ENCODE measurements at places on chromosomes 3 and 15. TPM values are rescaled to one million over a fixed set of nuclear protein-coding genes. Genes with fewer than 3 reads are reported as not detected.

DNA sequence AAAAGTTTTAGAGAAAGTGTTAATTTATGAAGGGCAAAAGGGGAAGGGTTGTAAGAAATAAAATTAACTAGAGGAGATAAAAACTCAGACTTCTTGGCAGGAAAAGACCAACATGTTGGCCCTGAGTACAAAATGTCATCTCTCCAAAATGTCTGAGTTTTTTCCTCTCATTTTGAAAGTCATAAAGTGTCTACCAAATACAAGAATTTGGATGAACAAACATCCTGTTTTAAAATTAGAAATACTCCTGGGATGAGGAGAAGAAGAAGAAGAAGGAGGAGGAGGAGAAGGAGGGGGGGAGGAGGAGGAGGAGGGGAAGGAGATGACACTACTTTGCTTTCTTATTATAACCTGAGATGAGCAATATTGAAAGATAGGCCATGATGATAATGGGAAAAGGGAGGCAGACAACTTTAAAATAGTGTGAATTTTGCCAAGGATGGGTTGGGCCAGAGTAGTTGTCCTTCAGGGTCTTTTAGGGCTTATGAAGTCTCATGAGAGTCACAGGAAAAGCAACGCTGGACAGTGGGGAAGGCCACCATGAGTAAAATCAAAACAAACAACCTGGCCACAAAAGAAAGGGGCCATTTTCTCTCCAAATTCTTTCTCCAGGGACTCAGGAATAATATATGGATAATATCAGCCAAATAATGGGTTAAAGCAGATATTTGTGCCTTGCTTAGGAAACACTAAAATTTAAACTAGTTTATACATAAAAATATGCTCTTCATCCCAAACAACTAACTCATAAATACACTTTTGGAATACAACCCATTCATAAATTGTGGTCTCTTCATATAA, 632.9 kb downstream of the EPHA3 start:
- no peaks in the 10 kb centered on the region for H3K27me3 ChIP-seq
- no peak overlapping the region for H3K4me3 ChIP-seq
- H3K36me3 ChIP-seq: no peaks in the 10 kb centered on the region
- DNase-seq: no peak

DNA sequence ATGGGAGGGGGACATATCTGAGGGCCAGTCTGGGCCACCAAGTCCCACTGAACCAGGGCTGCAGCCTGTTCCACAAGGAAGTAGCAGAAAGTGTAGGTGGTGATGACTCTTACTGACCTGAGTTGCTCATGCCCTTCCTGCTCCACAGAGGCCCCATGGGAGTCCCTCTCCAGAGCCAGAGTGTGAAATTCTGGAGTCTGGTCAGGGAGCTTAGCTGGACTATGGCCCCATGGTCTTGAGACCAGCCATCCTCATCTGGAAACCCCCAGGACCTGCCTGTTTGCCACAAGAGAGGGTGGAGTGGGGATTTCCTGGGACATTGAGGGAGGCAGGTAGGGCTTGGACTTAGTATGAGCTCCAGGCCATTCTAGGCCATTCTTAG, 3.0 kb downstream of the SPINT1 start:
- no peak overlapping the region for H3K4me3 ChIP-seq
- H3K36me3 ChIP-seq: no peaks in the 10 kb centered on the region
- H3K27me3 ChIP-seq: peaks cover 22% of the 10 kb centered on the region
- H3K4me1 ChIP-seq: no peaks in the 10 kb centered on the region

DNA sequence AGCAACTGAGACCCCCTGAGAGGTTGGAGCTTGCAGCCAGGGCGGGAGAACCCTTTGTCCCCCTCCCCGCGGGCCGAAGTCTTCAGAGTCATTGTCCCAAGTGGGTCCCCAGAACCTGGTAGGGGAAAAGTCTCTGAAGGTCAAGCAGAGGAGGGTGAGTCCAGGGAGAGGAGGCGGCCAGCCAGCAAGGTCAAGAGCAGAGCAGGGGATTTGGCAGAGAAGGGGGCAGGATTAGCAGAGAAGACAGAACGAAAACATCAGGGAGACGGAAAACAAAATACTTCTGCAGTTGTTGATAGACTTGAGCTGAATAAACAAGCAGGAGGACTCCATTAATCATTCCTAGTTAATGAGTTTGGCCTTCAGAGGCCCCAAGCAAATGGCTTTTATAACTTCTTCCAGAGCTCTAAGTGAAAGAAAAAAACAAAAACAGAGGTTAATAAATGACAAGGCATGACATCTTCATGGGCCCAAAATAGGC, 66.7 kb downstream of the GRIP2 start:
- no peak overlapping the region for H3K27ac ChIP-seq
- H3K4me3 ChIP-seq: no peak overlapping the region
- H3K27me3 ChIP-seq: no peaks in the 10 kb centered on the region
- H3K4me1 ChIP-seq: peaks cover 11% of the 10 kb centered on the region

- DNase-seq: no peak
- H3K27me3 ChIP-seq: no peaks in the 10 kb centered on the region
- no peaks in the 10 kb centered on the region for H3K4me1 ChIP-seq
- H3K4me3 ChIP-seq: no peak overlapping the region
Measured at GRCh38 chr3:132396255-132396654, 21.0 kb upstream of the DNAJC13 start.

GRCh38 chr15:75327005-75327404, 8.9 kb upstream of the COMMD4 start:
- H3K27ac ChIP-seq: no peak overlapping the region
- peak; percentile 58 for DNase-seq
- H3K4me1 ChIP-seq: no peaks in the 10 kb centered on the region
- H3K36me3 ChIP-seq: no peaks in the 10 kb centered on the region
- no peaks in the 10 kb centered on the region for H3K27me3 ChIP-seq

DNA sequence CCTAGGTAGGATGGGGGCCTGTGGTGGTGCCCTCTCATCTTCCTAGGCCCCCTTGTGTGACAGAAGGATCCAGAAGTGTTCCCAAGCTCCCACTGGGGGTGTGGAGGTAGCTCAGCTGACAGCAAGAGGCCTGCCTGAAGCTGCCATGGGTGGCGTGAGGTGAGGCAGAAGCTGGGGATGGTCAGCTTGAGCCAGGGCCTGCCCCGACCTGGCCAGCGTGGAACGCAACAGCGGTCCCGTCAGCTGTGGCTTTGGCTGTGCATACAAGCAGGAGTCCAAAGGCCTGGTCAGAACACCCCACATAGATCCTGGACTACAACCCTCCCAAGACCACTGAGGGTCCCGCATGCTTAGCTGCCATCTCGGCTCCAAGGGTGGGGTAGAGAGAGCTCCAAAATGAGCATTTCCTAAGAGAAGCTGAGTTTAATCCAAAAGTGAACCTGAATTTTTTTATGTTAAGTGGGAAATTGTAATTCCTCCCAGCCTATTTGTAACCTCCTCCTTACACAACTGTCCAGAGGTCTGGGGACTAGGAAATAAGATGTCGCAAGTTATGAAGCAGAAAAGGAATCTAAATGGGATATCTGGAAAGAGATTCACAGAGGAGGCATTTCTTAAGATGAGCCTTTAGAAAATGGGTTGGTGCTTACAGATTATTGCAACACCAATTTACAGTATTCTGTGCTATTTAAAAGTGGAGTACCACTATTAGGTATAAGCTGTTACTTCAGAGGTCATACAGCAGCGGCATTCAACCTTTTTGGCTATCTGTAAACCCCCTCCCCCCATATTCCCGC, 9.9 kb upstream of the PLA2G4D start:
- no peaks in the 10 kb centered on the region for H3K4me1 ChIP-seq
- H3K36me3 ChIP-seq: no peaks in the 10 kb centered on the region
- no peaks in the 10 kb centered on the region for H3K27me3 ChIP-seq
- DNase-seq: no peak
- H3K4me3 ChIP-seq: no peak overlapping the region

DNA sequence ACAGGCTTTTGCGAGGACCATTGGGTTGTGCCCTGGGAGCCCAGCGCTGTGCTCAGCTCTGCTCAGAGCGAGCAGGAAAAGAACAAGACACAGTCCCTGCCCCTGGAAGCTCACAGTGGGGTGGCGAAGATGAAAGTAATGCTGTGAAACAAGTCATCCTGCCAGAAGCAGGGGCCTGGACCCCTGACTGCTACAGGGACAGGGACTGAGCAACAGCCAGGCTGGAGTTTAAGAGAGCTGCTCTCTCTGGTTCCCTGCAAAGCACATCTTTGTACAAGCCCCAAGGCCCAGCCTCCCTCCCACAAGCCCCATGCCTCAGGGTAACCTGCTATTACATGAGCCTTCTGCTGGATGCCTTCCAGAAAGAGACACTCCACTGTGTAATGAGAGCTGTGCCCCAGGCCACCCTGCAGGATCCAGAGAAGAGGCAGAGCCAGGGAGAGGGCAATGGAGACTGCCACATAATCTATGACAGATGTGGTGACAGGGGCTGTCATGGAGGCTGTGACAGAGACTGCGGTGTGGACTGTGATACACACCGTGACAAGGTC, 7.1 kb upstream of the HCN4 start:
- H3K4me1 ChIP-seq: no peaks in the 10 kb centered on the region
- H3K27ac ChIP-seq: no peak overlapping the region
- no peak overlapping the region for H3K4me3 ChIP-seq
- H3K27me3 ChIP-seq: no peaks in the 10 kb centered on the region

GRCh38 chr3:111911446-111911845, 52.4 kb downstream of the PHLDB2 start:
- peaks cover 63% of the 10 kb centered on the region for H3K4me1 ChIP-seq
- H3K27me3 ChIP-seq: no peaks in the 10 kb centered on the region
- H3K36me3 ChIP-seq: no peaks in the 10 kb centered on the region
- no peak for DNase-seq
- no peak overlapping the region for H3K4me3 ChIP-seq
- H3K27ac ChIP-seq: peak overlapping the region; percentile 38

DNA sequence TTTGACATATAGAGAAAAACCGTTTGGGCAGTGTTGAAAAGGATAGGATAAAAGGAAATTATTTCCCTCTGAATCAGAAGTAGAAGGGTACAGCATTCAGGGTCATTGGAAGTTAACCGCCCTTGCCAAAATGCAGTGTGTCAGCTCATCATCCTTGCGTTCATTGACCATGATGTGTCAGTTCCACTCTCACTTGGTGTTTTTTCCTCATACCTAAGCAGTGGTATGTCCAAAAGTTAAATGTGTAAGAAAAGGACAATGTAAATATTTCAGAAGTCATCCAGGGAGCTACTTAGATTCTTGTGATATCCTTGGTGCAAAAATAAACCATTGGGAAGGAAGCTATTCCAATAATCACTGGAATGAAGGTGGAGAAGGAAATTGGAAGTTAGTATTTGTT, 50.7 kb downstream of the MAP6D1 start:
- H3K4me1 ChIP-seq: no peaks in the 10 kb centered on the region
- H3K36me3 ChIP-seq: peaks cover 17% of the 10 kb centered on the region
- H3K27me3 ChIP-seq: no peaks in the 10 kb centered on the region
- no peak for DNase-seq

GRCh38 chr3:137998121-137999042, 11.6 kb upstream of the CLDN18 start:
- H3K27me3 ChIP-seq: no peaks in the 10 kb centered on the region
- no peaks in the 10 kb centered on the region for H3K4me1 ChIP-seq
- no peak overlapping the region for H3K27ac ChIP-seq
- no peaks in the 10 kb centered on the region for H3K36me3 ChIP-seq
- no peak overlapping the region for H3K4me3 ChIP-seq

- H3K27ac ChIP-seq: no peak overlapping the region
- DNase-seq: no peak
- peaks cover 14% of the 10 kb centered on the region for H3K4me1 ChIP-seq
- H3K4me3 ChIP-seq: no peak overlapping the region
- no peaks in the 10 kb centered on the region for H3K27me3 ChIP-seq
Measured at GRCh38 chr15:70343961-70344621, 246.4 kb upstream of the TLE3 start.

GRCh38 chr3:134300520-134300919, 49.9 kb upstream of the RYK start:
- no peaks in the 10 kb centered on the region for H3K36me3 ChIP-seq
- no peak for DNase-seq
- no peak overlapping the region for H3K4me3 ChIP-seq
- H3K27me3 ChIP-seq: no peaks in the 10 kb centered on the region

- no peak for DNase-seq
- H3K4me1 ChIP-seq: no peaks in the 10 kb centered on the region
- H3K27me3 ChIP-seq: no peaks in the 10 kb centered on the region
Measured at GRCh38 chr15:54605043-54605442, 591.7 kb downstream of the RSL24D1 start.

GRCh38 chr3:185645596-185646381, 59.7 kb downstream of the SENP2 start:
- H3K4me1 ChIP-seq: no peaks in the 10 kb centered on the region

DNA sequence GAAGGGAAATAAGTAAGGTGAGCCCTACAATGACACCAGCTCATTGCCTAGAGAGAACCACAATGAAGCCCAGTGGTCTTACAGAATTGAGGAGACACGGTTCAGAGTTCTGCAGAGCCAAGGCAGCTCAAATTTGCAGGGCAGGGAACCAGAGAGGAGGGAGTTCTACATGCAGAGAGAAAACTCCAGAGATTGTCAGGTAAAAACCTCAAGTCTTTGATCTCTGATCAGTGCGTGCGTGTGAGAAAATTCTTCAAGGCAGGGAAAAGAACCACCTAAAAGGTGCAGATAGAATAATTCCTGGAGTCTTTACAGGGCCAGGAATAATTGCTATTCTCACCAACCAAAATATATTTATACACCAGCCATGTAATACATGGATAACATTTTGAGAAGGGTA, 88.0 kb upstream of the SNRK start:
- no peak overlapping the region for H3K27ac ChIP-seq
- DNase-seq: no peak
- H3K4me1 ChIP-seq: no peaks in the 10 kb centered on the region
- no peaks in the 10 kb centered on the region for H3K36me3 ChIP-seq
- H3K27me3 ChIP-seq: no peaks in the 10 kb centered on the region

GRCh38 chr15:76330080-76330680, 6.4 kb upstream of the ISL2 start:
- H3K27me3 ChIP-seq: peaks cover 14% of the 10 kb centered on the region
- H3K27ac ChIP-seq: no peak overlapping the region
- no peaks in the 10 kb centered on the region for H3K36me3 ChIP-seq

DNA sequence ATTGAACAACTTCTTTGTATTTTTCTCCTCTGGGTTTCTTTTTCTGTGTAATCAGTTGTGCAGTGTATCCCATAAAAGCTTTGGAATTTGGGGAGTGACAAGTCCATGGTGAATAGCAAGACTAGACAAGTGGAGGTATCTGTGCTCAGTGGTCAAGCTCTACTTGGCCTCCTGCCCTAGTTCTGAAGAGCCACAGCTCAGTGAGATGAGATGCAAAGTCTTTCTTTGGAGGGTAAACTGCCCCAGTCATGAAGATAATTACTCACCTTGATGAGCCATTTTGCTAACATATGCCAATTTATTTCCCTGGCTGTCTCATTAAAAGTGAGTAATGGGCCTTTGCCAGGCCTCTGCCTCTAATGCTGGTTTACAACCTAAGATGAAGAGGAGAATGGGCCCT, 271.2 kb upstream of the TRIM42 start:
- H3K27ac ChIP-seq: no peak overlapping the region
- H3K4me3 ChIP-seq: no peak overlapping the region
- H3K4me1 ChIP-seq: no peaks in the 10 kb centered on the region
- no peak for DNase-seq

GPR160 gene
- total RNA-seq: 2.3 TPM

WDR48 gene
- total RNA-seq: 50.2 TPM

MCCC1 gene
- 28.2 TPM for total RNA-seq

CCDC9B gene
- 70.3 TPM for total RNA-seq

ZNF385D gene
- total RNA-seq: 4.3 TPM

REC114 gene
- total RNA-seq: not detected
